NCI-H1092 treated with DMSO at 0.1 percent for 48 hours (cell line): ENCODE measurements at places on chromosomes 6 and 20.

DNA sequence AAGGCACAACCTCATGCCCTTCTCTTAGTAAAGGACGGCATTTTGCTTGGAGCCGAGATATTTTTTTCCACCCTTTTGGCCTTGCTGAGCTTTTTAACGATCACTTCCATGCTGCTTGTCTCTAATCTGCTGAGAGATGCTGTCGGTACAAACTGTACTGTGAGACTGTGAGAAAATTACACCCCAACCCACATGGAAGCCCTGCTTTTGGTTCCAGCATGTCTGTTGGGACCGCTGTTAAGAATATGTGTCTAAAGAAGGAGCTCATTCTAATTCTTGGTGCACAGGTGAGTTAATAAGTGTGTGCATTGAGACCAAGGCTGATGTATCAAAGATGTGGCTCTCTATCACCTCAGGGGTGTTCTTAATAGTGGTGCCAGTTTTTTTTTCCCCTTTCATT lies 304.5 kb upstream of the MAP3K7 start:
- no peak for DNase-seq

DNA sequence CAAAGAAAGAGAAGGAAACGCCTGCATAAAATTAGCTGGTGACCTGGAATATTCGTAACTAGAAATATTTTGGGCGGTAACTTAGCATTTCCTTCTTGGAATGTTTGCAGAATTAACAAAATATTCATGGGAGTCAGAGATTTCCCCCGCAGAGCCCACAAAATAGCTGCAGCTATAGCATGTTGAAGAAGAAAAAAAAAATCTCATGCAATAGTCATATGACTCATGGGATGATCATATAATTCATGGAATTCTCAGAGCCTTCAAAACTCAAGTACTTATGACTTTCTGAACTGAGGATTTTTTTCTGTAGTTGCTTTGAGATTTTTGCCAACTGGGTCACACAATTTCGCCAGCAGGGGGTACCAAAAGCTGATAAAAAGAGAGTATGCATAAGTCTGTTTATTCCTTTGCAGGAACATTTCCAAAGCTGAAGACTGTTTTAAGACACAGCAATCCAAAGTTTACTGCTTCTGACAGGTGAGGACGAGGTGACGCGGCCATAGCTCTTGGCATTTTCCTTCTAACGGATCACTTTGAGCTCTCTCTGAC lies 586.0 kb upstream of the CHD6 start:
- peak; percentile 19 for DNase-seq

DNA sequence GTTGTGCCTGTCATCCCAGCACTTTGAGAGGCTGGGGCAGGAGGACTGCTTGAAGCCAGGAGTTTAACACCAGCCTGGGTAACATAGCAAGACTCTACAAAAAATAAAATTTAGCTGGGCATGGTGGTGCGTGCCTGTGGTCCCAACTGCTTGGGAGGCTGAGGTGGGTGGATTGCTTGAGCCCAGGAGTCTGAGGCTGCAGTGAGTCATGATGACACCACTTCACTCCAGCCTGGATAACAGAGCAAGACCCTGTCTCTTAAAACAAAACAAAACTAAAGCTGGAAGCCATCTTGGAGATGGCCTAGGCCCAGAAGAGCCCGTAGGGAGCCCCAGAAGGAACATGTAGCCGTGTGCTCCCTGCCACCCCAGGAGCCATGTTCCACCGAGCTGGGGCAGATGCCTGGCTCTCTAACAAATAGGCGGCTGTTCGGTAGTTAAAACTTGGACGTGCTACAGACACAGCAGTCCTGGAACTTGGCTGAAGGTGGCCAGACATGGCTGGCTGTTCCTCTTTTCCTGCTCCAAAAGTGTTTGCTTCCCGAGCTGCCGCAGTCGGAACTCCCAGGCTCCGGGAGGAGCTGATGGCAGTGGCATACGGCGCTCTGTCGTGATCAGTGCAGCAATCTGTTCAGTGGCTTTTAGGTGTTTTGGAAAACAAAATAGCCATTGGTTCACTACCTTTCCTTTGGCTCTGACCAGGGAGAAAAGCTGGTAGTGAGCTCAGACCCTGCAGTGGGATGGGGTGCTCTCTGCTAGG lies 37.0 kb downstream of the DYNLT1 start:
- DNase-seq = no peak

GRCh38 chr6:151577257-151577656 lies 83.4 kb downstream of the CCDC170 start:
- DNase-seq = no peak

DNA sequence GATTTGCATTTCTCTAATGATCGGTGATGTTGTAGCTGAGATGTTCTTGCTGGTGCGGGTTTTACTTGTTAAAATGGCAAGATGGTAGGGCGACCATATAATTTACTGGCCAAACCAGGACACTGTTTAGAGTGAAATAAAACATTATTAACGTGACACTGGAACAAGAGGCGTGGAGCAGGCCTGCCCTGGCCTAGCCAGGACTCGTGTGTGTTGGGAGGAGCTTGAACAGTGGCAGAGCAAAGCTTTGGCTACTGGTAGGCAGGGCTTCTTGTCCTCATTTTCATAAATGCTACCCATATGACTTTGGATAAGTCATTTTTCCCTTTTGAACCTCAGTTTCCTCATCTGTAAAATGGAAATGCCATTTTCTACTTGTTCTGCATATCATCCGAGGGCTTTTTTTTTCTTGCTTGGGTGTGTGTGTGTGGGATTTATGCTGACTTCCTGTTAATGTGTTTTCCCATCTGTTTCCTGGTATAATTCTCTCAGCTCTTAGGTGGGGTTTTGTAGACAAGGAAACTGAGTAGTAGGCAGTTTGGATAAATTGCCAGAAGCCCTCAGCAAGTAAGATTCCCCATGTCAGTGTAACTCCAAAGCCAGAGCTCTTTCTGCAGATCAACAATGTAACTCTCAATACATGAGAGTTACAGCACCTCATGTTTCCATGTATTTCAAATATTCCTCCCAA lies 81.7 kb downstream of the TOX2 start:
- DNase-seq = no peak

- DNase-seq = no peak
These were observed 566.4 kb upstream of the MAN1A1 start for GRCh38 chr6:119915971-119916370.

GRCh38 chr6:75588948-75589347 lies 12.7 kb upstream of the SENP6 start:
- DNase-seq = no peak

GRCh38 chr6:140677781-140678528 lies 1303.5 kb upstream of the CITED2 start:
- no peak for DNase-seq

GRCh38 chr20:38698541-38698940 lies 25.7 kb upstream of the SLC32A1 start:
- no peak for DNase-seq

DNA sequence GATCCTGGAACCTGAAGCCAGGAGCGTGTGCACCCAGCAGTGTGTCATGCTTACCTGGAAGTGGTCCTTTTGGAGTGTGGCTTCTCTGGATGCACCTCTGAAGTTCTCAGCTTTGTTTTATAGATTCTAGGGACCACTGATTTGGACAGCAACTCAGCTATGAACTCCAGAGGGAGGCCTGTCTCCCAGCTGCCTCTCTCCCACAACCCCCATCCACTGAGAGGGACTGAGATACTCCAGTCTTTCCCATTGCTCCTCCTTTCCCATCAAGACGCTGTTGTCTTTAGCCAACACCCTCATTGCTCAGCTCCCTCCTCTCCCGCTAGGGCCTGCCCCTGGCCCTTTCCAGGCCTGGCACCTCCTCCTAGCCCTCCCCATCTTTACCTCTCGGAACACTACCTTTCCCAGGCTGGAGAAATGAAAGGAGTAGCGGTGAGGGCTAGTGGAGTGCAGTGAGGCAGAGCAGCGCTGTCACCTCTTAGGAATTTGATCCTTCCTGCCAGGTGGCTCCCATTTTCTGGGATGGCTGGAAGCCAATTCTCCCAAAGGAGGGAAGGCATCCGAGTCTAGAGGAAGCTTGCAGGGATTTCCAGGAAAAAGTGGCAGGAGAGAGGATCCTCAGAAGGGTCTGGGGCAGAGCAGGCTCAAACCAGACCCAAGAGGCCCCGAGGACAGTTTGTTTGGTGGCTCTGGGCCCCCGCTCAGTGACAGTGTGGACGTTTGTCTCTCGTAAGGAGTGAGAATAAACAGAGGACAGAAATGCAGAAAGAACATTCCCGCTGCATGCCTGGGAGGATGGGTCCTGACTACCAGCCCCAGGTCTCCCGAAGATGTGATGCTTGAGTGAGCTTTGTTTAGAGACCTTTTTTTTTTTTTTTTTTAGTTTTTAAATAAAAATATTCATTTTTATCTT lies at the start of gene LRRN4:
Gene LRRN4, minus strand, starts transcription at position 285 of the 913 bp plus-strand sequence. CDS start 1,261 bp downstream, outside the sequence.
- peak; percentile 44 for DNase-seq

GRCh38 chr6:54282186-54282585 lies 26.1 kb upstream of the TINAG start:
- DNase-seq = no peak

DNA sequence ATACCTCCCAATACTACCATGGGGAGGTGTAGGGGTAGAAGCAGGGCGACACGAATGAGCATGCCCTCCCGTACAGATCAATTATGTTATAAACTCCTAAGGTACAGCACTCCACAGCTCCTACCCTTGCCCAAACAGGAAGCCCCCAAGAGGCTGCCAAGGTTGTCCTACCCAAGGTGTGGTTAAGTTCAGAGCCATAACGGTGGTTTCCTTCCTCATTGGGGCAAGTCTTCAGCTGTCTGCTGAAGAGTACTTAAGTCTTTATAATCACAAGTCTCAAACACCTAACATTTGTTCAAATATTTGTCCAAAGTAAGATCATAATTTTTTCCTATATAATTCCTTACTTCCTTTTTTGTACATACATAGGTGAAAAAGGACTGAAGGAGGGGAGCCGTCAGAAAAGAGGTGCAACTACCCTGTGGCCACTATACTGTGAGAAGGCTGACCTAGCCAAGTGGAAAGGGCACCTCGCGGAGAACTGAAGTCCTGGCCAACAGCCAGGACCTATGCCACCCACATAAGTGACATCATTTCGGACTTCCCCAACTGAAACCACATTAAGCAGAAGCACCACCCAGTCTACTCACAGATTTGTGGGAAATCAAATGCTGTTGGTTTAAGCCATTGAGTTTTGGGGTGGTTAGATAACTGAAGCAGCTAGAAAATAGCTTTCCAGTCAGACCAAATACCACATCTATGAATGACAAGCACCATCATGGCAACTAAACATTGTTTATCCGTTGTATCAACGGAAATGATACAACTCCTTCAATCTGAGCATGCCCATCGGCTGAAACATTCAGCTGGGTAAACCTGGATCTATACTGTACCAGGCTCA lies 2.9 kb upstream of the RAB22A start:
- no peak for DNase-seq

DNA sequence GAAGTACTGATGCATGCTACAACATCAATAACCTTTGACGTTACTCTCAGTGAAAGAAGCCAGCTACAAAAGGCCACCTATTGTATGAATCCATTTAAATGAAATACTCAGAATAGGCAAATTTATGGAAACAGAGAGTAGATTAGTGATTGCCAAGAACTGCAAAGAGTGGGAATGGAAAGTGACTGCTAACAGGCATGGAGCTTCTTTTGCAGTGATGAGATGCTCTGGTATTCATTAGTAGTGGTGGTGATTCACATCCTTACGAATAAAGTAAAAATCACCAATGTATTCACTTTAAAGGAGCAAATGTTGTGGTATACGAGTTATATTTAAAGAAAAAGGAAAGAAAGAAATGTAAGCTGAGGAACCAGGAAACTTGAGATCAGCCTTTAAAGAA lies 126.8 kb upstream of the SAMD5 start:
- no peak for DNase-seq

DNA sequence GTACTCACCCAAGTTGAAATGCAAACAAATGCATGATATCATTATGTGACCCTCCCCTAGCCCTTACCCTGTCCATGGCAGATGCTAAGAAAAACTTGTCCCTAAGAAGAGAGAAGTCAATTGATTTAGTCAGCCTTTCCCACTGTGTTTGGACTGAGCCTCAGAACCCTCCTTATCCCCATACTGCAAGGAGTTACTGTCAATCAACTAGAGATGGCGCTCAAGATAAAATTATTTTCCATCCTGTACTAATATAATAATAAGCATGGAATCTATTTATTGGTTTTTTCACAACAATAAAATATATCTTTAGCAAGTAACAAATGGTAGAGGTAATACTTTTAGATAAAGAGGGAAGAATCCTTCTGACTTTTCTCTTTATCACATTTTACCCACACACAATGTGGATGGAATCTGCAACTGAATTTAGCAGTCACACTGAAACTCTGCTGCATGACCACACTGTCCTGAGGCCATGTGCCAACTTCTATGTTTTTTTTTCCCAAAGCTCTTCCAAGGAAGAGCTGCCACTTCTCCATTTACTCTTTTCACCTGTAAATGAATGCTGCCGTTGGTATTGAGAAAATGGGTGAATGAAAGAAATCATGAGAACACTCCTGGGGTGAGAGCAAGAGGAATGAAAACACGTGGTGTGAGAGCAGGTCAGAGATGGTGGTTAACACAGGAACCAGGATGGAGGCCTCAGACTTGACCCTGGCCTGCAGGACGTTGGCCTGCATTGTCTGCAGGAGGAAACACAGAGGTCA lies 10.5 kb downstream of the NT5E start:
- no peak for DNase-seq

- no peak for DNase-seq
These were observed 26.7 kb upstream of the IRF4 start for GRCh38 chr6:364609-365540.

GRCh38 chr20:33859157-33859695 lies 48.1 kb downstream of the CHMP4B start:
- DNase-seq = no peak

DNA sequence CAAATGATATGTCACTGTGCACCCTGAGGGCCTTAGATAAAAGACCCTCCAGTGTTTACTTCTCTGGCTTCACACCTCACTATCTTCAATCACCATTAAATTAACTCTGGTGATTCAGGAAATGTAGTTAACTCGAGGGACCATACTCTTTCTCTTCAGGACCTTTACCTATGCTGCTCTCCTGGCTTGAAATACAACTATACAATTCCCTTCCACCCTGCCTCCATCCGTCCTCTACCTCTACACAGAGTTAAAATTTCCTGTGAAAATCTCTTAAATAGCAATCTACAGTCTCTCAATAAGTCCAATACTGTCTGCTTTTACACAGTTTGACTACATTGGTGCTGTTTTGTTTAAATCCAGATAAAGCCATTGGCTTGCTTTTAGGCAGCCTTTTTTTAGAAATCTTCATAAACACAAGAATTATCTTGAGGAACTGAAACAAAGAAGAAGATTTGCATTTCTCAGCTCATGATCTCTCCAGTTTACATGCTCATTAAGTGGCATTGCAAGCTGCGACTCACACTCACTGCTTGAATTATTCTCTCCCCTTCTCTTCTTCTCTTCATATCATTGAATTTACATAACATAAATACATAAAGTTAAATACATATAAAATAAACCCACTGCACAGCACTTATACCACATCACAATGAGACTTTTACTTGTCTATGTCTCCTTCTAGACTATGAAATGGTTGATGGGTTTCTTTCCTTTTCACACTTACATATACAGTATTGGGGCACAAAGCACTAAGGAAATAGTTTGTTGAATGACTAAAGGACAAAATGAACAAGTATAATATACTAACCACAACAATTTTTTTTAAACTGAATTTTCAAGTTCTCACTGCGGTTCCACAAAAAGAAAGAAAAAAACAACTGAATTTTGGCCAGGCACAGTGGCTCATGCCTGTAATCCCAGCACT lies 239.0 kb upstream of the KCNQ5 start:
- no peak for DNase-seq
